ENCODE measurements at places on chromosomes 5 and 9. TPM values are rescaled to one million over a fixed set of nuclear protein-coding genes. Genes with fewer than 3 reads are reported as not detected.

DNA sequence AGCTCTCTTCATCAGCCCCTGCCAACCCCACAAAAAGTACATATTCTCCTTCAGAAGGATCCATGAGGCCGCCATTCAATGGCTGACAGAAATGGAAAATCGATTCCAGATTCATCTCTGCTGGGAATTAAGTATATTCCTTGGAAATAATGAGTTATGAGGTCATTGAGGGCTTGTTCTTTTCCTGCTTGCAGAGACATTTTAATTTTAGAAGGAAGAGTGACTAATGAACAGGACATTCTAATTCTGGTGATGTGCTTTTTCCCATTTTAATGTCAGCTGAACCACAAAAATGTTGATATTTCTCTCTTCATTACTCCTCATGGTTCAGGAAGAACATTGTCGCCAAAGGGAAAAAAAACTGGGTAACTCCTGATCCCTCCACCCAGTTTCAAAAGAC lies 314.0 kb downstream of the PIK3R1 start:
- H3K4me1 ChIP-seq: no peaks in the 10 kb centered on the region
- DNase-seq: no peak
- no peak overlapping the region for H3K4me3 ChIP-seq
- no peak overlapping the region for H3K27ac ChIP-seq
- no peaks in the 10 kb centered on the region for H3K36me3 ChIP-seq
- H3K27me3 ChIP-seq: no peaks in the 10 kb centered on the region

GRCh38 chr5:133612249-133612860 lies at the start of gene FSTL4:
Gene FSTL4, minus strand, starts transcription at chr5:133612541.
- H3K27me3 ChIP-seq: peaks cover 26% of the 10 kb centered on the region
- H3K27ac ChIP-seq: no peak within 1 kb of the TSS
- peak; percentile 40 for DNase-seq
- peaks cover 8% of the 10 kb centered on the region for H3K4me1 ChIP-seq
- H3K36me3 ChIP-seq: no peaks in the 10 kb centered on the region
- no peak within 1 kb of the TSS for H3K4me3 ChIP-seq

MORN5 gene
- total RNA-seq: not detected

DNA sequence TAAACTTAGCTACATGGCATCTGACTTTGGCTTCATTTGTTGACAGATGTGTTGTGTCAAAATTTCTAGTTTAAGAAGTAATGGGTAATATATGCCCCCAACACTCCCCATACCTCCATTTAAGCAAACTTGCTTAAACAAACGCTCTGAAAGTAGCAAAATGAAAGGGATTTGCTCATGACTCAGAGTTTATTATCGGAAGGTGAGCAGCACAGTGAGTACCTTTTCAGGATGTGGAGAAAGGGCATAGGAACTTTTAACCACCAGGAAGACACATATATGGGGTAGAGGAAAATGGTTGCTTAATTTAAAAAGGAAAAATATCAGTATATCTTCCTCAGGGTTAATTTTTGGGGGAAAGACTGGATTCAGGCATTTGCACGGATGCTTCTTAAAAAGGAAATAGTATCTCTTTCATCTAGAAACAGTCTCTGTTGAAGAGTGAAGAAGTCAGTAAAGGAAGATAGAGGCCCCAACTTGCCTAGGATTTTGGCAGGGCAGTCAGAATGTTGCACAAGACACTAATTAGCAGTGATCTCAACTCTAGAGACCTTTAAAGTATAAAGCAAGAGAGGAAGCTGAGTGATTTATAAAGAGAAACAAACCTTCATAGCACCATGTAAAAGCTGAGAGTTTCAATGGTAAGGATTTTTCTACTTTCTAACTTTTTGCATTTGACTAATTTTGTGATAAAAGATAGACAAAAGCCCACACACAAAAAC lies 155.1 kb downstream of the TRIO start:
- H3K27ac ChIP-seq: no peak overlapping the region
- H3K4me3 ChIP-seq: no peak overlapping the region
- no peaks in the 10 kb centered on the region for H3K27me3 ChIP-seq
- DNase-seq: no peak
- H3K4me1 ChIP-seq: no peaks in the 10 kb centered on the region
- peaks cover 7% of the 10 kb centered on the region for H3K36me3 ChIP-seq

DNA sequence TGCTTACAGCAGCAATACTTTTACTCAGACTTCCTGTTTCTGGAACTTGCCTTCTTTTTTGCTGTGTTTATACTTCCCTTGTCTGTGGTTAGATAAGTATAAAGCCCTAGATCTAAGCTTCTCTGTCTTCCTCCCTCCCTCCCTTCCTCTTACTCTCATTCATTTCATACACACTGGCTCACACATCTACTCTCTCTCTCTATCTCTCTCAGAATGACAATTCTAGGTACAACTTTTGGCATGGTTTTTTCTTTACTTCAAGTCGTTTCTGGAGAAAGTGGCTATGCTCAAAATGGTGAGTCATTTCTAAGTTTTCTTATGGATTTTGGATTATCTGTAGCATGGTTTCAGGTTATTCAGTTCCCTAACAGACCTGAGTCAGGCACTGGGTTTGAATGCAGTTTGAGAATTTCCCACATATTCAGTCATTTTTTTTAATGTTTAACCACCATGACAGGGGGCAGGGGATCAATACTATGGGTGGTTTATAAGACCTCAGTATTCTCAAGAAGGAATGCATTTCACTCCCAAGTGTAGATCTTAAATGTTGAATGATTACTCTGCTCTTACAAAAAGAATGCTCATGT lies at the start of gene IL7R:
TSS of gene IL7R (plus strand) at position 127 of the 587 bp plus-strand sequence. CDS start at position 214, 87 bp downstream.
- peaks cover 10% of the 10 kb centered on the region for H3K36me3 ChIP-seq
- H3K4me1 ChIP-seq: peaks cover 19% of the 10 kb centered on the region
- H3K4me3 ChIP-seq: peak within 1 kb of the TSS; percentile 58
- H3K27me3 ChIP-seq: no peaks in the 10 kb centered on the region

DNA sequence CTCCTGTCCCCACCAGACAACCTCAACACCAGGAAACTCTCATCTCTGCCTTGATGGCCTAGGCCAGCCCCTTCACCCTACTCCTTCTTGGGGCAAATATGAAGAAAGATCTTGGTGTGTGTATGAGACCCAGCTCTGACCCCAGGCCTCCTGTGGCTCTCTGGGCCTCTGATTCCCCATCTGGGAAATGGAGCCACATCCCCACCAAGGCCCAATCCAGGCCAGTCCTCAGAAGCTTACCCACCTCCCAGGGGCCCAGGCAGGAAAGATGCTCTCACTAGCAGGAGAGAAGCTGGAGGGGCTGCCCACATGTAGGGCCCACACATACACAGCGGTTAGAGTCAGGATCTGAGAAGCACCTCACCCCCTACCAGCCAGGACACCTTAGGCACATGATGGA lies 38.9 kb downstream of the BICD2 start:
- H3K4me1 ChIP-seq: peaks cover 41% of the 10 kb centered on the region
- no peak overlapping the region for H3K27ac ChIP-seq
- H3K36me3 ChIP-seq: peaks cover 46% of the 10 kb centered on the region
- DNase-seq: no peak
- H3K4me3 ChIP-seq: no peak overlapping the region

- no peak for DNase-seq
- no peaks in the 10 kb centered on the region for H3K27me3 ChIP-seq
- no peaks in the 10 kb centered on the region for H3K4me1 ChIP-seq
- no peaks in the 10 kb centered on the region for H3K36me3 ChIP-seq
- H3K27ac ChIP-seq: no peak overlapping the region
Measured at GRCh38 chr9:124164811-124165210, 92.9 kb upstream of the NEK6 start.

ADGRV1 gene
- 0.50 TPM for total RNA-seq

EGFL7 gene
- 0.28 TPM for total RNA-seq
